ENCODE measurements at places on chromosomes 3 and 15.

DNA sequence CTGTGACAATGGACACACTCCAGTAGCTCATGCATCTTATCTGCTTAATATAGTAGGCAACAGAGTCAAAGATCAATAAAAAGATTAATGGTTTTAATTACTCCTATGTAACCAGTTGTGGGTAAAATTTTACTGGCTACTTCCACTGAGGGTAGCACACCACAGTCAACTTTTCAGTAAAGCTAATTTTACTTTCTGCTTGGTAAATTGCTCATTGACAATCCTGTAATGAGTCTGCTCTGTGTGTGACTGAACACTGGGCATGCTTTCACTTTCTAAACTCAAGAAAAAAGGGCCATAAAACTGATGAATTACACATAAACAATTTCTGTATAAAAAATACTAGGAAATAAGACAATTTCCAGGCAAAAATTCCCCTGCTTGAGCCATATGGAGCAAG is 838.3 kb downstream of the VGLL3 start:
- no peak for DNase-seq

DNA sequence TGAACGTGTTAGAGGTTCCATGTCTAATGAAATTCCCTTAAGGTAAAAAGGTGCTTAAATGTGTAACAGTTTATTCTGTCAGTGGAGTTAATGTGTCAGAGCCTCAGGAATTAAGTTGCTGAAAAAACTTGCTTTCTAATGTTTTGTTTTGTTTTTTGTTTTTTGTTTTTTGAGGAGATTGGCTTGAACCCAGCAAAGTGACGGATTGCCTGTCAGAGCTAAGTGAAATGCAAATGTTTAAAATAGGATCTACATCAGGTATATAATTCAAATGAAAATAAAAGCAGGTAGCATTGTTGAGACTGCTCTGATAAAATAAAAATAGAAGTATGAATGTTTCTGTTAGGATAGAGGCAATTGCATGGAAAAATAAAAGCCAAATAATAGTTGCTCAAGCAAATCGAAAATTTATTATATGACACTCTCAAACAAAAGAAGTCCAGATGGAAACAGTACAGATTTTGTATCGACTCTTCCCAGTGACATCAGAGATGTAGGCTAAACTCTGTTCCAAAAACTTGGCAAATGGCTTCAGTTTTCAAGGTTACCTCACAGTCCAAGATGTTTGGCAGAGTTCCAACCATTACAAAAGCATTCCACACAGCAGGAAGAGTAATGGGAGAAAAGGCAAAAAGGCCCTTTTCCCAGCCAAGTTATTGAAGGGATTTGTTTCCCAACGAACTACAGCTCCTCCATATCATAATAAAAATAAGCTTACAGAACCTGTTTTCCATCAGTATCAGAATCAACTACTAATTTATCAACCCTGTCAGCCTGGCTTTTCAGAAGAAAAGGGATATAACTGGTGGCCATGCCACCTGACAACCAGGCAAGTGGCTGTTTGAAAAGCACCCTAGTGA is 291.0 kb downstream of the TBL1XR1 start:
- no peak for DNase-seq

- no peak for DNase-seq
These were observed 1.6 kb downstream of the DHX30 start for GRCh38 chr3:47804577-47804976.

- DNase-seq: no peak
These were observed 242.1 kb downstream of the ZIC1 start for GRCh38 chr3:147651107-147651778.

DNA sequence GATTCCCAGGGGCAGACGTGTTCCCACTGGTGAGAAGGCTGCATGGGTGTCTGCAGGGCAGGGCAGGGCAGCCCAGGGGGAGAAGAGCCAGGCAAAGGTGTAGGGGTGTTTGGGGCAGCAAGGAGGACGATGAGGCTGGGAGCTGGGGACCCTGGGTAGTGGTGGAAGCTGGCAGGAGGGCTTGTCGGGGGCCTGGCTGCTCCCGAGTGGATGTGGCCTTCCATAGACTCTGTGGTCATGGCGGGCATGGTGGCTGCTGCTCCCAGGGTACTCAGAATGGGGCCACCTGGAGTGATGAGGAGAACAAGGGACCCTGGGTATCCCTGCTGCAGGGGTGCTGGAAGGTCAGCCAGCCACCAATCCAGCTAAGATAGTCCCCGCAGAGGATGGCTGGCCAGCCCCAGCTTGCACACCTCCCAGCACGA is 107.5 kb downstream of the WNT7A start:
- DNase-seq: no peak

GRCh38 chr3:77055841-77056341 is 16.0 kb downstream of the ROBO2 start:
- DNase-seq: no peak

- DNase-seq: no peak
These were observed 4.9 kb downstream of the ACAD11 start for GRCh38 chr3:132654721-132655120.

DNA sequence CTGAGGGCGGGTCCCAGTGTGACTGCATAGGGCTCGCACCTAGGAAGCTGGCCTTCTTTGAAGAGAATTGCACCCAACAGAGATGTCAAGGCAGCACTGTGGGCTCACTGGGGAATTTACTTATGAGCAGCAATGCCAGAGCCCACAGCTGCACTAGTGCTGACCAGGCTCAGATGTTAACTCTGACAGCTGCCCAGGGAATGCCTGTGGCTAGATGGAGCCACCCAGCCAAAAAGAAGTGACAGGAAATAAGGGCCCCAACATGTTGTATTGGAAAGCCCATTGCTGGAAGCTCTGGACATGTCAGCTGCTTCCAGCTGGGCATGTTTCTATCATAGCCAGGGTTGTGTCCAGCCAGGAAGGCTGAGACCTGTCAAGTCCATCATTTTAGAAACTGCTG is 90.9 kb upstream of the ZNF280D start:
- DNase-seq: no peak

DNA sequence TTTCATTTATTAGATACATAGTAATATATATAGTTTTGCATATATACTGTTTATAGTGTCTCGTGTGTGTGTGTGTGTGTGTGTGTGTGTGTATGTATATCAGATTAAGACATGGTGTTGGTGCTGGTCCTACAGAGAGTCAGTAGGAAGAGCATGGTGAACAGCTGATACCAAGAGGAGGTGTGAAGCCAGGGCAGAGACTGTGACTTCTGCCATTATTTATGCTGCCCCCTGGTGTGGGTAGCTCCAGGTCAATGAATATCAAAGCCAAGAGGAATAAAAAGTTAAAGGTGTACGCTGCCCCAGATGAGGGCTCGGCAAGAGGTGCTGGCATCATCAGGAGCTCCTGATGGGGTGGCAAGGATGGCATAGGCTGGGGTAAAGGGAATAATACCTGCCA is 299.5 kb upstream of the RASGRP1 start:
- peak; percentile 34 for DNase-seq

DNA sequence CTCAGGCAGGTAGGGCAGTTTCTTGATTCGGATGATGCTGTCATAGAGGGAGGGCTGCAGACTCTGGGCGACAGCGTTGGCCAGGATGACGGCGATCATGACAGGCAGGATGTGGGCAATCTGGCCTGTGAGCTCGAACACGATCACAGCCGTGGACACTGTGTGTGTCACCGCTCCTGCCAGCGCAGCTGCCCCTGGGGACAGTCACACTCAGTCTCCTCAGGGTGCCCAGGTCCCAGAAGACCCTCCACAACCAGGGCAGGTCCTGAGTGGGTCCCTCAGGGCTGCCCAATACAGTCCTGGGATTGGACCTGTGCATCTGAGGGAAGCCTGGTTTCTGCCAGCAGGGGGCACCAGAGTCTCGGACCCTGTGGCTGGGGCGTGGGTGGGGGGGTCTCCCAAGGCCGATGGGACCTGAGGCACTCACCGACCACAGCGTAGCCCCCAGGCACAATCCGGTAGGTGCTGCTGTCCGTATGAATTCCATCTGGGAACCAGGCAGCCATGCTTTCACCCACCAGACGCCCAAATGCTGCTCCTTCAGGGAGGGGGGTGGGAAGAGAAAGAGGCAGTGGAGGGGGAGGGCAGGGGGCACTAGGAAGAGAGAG is 7.2 kb downstream of the CLCN2 start:
- DNase-seq: peak; percentile 72

- DNase-seq: no peak
These were observed 74.1 kb upstream of the MELTF start for GRCh38 chr3:197103766-197104165.

DNA sequence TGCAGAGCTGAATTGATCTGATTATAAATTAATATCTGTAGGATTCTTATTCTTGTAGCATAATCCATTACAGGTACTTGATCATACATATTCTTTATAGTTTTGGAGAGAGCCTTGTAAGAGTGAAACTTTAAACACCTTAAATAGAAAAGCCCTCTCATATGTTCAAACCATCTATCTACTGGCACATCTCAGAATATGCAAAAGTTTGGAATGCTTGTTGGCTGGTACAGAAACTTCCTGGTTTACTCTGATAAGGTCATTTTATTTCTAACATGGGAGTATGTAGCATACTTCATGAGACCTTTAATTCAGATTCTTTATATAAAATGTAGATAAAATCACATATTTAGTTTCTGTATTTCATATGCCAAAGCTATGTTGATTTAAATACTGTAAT is 21.9 kb upstream of the SELENOT start:
- DNase-seq: no peak

DNA sequence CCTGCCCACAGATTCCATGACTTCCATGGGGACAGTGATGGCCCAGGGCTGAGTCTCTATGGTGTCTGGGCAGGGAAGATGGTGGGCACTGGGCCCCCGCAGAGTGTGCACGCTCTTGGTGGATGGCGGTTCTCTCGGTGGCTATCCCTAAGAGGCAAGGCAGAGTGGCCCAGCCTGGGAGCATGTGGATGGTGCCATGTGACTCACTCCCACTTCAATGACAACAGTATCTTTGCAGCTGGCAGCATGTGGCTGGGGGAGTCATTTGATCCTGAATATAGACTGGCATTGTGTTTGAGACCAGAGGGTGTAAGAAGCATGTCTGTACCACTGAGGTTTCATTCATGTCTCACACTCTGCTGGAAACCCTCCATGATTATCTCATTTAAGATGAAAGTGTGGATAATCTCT is 101.2 kb downstream of the CORO2B start:
- no peak for DNase-seq

- no peak for DNase-seq
These were observed 253.4 kb downstream of the LPP start for GRCh38 chr3:188407158-188407880.

GRCh38 chr3:157163217-157163953 is 3.4 kb upstream of the CCNL1 start:
- peak; percentile 37 for DNase-seq

DNA sequence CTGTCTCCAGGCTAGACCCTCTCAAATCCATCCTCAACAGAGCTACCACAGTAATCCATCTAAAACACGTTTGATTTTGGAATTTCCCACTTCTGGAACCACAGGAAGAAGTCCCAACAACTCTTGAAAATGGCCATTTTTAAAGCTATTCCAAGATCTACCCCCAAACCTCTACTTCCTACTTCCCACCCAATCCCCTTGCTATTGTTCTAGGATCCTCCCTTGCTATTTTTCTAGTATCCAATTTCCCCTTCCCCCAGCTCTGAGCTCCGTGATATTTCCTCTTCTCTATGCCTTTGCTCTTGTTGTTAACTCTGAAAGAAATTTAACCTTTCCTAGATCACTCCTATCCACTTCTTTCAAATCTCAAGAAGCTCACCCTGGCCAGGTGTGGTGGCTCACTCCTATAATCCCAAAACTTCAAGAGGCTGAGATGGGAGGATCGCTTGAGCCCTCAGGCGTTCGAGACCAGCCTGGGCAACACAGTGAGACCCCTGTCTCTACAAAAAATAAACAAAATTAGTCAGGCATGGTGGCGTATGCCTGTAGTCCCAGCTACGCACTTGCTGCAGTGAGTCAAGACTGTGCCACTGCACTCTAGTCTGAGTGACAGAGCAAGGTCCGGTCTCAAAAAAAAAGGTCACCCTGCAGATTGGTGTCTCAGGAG is 13.0 kb downstream of the UACA start:
- DNase-seq: no peak

- no peak for DNase-seq
These were observed 300.6 kb downstream of the MECOM start for GRCh38 chr3:169362868-169363267.

- DNase-seq: no peak
These were observed 69.5 kb upstream of the ETV5 start for GRCh38 chr3:186178412-186178811.

DNA sequence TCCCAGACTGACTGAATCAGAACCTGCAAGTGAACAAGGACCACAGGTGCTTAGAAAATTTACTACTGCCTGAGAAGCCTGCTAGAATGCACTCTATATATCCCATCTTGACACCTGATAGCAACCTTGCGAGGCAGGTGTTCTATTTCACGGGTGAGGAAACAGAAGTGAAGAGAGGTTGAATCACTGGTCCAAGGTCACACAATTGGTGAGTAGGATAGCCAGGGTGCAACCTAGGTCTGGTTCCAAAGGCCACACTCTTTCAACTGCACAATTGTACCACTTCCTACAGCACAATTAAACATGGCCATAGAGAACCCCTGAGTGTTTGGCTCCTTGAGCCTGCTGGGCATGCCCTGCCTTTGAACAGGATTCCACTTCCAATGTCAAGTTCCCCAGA is 87.0 kb downstream of the RAB11A start:
- no peak for DNase-seq

GRCh38 chr3:44501971-44502370 is 24.5 kb upstream of the ZNF445 start:
- no peak for DNase-seq

- DNase-seq: peak; percentile 78
These were observed 40.4 kb downstream of the DNAJB8 start for GRCh38 chr3:128426128-128426921.

GRCh38 chr3:160447544-160447943 is 2.0 kb downstream of the TRIM59 start:
- peak; percentile 55 for DNase-seq

- DNase-seq: peak; percentile 20
These were observed 3.3 kb downstream of the ZWILCH start for GRCh38 chr15:66508293-66508883.

GRCh38 chr15:66780172-66780972 is 78.3 kb downstream of the SMAD6 start:
- no peak for DNase-seq

DNA sequence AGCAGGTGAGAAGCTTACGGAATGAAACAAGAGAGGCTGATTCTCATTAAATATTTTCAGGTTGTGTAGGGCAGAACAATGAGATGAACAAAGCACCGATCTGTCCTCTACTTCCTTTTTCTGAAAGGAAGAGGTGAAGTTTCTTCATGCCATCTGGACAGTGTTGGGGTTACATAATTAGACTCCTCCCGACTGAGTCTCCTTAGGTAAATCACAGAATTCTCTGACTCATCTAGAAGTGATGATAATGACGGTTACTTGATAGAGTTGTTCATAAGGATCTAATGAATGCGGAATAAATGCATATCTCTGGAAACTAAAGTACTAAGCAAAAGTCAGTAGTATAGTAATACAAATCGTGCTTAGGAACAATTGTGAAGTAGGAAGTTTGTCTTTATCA is 21.2 kb downstream of the CRTC3 start:
- DNase-seq: peak; percentile 73

- no peak for DNase-seq
These were observed 4.6 kb downstream of the TMEM108 start for GRCh38 chr3:133042778-133043177.

- DNase-seq: no peak
These were observed 22.9 kb upstream of the TPM1 start for GRCh38 chr15:63019511-63020109.
